ENCODE measurements at places on chromosomes 12 and 14.

GRCh38 chr14:62308891-62309290 is 546.7 kb downstream of the SNAPC1 start:
- DNase-seq = peak; percentile 1

- DNase-seq = no peak
Measured at GRCh38 chr12:131923260-131923659, 5.8 kb upstream of the PUS1 start.

DNA sequence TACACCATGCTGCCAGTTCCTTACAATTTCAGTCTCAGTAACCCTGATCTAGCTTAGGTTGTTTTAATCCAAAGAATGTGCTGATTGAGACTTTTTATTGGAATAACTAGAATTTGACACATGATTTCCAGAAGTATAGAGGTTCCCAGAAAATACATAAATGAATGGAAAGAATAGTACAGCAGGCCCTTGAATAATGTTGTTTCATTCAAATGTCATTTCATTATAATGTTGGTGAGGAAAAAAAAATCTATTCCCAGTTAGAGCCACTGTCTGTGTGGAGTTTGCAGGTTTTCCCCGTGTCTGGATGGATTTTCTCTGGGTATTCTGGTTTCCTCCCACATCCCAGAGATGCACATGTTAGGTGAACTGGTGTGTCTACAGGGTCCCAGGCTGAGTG is 273.5 kb upstream of the GARIN6 start:
- no peak for DNase-seq

DNA sequence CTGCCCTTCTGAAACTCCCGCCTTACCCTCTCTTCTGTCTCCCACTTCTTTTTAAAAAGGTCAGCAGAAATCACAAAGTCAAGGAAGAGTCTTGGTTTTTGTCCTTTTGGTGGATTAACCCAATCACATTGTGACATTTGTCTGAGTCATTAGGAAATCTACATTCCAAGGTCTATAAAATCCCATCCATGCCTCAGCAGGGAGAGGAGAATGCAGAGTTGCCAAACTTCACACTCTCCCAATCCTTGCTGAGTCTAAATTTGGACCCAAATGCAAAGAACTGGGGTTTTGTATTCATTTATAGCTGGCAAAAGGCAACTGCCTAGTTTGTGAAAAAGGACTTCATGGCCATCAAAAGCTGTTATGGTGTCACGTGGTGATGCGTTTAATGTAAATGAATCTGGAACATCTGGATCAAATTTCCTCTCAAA is 67.9 kb downstream of the TMEM30B start:
- DNase-seq = no peak

DNA sequence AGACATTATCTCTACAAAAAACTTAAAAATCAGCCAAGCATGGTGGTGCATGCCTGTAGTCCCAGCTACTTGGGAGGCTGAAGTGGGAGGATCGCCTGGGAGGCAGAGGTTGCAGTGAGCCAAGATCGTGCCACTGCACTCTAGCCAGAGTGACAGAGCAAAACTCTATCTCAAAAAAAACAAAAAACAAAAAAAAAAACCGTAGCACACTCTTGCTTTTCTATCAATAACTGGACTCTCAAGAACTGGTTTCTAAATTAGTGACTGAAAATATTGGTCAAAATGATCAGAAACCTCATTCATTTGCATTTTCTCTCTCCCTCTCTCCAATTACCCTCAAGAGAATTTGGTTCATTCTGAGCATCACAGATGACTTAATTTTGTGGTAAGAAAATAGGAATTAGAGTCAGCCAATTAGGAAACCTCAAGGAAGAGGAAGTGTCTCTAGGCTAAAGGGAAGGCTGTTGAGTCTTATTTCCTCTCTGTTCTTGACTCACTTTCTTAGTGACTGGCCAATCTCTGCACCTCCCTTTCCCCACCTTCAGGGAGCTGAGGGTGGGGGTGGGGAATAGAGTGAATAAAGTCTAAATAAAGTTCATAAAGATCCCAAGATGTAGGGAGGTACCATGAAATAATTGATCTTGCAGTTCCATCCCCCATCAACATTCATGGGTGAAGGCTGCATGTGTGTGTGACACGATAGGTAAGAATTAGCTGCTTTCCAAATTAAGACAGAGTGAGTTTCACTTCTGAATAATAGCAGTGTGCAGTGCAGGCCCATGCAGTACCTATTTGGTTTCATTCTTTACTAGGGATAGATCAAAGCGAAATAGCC is 6.8 kb upstream of the PSMA6 start:
- no peak for DNase-seq

- no peak for DNase-seq
Measured at GRCh38 chr12:1666215-1666614, 24.7 kb upstream of the ADIPOR2 start.

- no peak for DNase-seq
Measured at GRCh38 chr14:106787626-106788025, 1261.2 kb downstream of the TMEM121 start.

DNA sequence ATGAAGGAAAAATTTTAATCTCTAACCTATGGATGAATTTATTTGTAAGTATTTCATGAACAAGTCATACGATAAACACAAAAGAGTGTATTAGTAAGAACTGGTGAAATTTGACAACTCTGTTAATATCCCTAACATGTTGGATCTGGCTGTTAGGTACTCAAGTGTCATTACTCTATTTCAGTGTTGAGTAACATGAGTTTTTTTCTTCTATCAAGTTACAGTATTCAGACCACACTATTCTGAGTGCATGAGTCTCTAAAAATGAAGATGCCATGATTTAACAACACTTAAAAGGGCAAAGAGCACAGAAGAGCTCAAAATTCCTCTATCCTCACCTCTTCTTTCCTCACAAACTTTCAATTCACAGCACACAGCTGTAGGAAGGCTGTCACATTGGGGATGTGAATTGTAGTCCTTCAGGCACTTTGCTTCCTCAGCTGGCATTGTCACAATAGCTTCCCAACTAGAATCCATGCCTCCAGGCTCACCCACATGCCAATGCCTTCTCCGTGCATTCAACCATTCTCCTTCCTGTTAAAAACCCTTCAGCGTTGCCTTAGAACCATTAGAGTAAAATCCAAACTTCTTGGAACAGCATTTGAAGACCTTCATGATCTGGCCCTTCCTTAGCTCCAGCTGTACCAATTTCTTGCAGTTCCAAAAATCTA is 73.7 kb upstream of the DBX2 start:
- no peak for DNase-seq

DNA sequence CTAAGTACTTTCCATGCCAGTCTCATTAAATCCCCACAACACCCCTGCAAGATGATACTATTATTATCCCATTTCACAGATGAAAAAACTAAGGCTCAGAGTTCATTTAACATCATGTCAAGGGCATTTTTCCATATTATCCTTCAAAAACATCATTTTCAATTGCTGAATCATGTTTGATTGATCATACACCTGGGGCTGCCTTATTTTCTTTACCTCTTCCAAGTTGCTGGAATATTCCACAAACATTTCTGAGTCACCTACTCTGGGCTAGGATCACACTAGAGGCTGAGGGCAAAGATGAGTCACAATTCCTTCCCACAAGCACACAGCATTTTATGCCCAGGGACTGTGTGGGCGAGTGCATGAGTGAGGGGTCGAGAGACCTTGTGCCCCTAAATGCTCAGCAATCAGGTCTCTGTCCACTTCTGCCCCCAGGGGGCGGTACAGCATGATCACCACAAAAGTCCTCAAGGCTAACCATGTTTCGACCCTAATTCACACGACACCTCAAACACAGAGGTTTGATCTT is 14.1 kb upstream of the TMEM119 start:
- no peak for DNase-seq

- no peak for DNase-seq
Measured at GRCh38 chr14:89504091-89504490, 87.1 kb upstream of the FOXN3 start.

GRCh38 chr12:97048421-97049035 is 141.5 kb downstream of the NEDD1 start:
- DNase-seq = no peak

DNA sequence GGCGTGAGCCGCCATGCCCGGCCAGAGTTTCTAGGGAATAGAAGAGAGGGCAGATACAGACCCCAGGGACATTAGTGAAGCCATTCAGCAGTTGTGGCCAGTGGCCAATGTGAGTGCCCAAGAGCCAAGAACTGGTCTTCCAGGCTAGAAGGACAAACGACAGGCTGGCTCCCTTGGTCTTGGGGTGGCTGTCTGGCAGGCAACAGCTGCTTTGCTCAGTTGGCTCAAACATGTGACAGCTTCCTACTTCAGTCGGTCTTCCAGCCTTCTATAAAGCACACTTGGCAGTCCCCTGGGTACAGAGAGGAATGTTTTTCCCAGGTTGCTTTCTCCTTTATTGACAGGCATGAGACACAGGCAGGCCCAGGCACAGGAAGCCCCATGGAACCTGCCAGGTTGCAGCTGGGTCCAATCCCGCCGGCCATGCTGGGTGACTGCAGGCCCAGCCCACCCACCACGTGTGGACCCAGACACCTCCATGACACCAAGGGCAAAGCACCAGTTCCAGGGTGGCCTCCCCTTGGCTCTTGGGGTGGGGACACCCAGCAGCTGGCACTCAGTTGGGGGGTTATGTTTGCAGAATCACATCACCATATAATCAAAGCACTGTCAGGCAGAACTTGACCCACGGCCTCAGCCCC is 15.4 kb downstream of the CHGA start:
- DNase-seq = no peak

GRCh38 chr12:65715961-65716360 is 108.3 kb upstream of the HMGA2 start:
- no peak for DNase-seq

DNA sequence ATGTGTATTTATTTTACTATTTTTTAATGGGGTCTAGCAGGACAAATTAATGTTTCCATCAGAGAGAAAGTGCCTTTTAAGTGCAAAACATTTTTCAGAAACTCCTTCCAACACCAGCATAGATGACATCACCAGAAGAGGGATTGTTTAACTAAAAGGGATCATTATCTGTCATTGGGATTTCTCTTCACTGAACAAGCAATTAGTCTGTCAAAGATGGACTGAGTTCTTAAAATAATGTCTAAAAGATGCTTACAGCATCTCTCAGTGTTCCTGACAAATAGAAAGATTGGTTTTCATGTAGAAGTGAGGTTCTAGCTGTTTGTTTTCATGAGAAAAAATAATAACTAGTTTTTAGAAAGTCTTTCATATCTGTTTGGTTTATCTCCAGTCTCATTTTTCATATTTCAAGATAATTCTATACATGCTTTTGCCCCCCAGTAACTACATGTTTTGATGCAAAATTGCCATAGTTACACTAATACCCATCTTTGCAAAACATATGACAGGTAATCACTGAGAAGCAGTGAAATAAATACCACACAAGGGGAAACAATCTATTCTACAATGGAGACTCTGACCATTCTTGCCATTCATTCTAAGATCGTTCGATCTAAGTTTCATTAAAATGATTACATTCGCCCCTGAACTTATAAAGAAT is 850.3 kb downstream of the GALC start:
- DNase-seq = no peak

DNA sequence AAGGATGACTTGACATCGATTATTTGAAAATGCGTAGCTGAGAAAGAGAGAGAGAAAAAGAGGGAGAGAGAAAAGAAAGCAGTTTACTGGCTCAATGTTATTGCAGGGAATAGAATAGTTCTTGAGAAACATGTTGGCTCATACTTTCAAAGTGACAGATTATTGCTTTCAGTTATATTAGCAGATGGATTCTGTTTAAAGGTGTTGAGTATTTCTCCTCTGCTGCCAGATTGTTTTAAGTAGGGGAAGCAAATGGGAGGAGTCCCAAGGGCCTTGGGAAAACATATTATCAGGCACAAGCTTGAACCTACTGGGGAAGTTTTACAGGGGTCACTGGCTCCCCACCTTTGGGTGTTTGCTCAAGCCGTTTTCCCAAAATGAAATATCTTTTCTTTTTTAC is 203.8 kb upstream of the SRRM4 start:
- no peak for DNase-seq

- DNase-seq = no peak
Measured at GRCh38 chr12:24625103-24625502, 323.8 kb downstream of the BCAT1 start.

DNA sequence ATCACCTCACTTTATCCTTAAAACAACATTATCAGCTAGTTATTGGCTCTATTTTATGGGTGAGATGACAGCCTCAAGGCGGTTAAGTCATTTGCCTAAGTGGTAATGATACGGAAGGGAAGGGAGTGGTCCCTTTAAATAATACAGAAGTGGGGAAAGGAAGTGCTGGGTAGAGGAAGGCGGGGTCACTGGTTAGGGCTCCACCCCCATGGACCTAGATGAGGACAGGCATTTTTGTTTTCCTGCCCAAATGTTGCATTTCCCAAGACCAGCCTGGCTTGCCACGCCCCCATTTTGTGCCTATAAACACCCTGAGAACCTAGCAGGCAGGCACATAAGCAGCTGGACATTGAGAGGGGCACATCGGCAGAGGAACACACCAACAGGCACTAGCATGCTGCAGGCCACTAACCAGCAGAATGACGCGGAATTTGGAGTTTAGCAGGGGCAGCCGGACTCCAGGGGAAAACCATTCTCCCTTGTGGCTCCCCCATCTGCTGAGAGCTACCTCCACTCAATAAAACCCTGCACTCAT is 100.9 kb downstream of the EPS8 start:
- no peak for DNase-seq

DNA sequence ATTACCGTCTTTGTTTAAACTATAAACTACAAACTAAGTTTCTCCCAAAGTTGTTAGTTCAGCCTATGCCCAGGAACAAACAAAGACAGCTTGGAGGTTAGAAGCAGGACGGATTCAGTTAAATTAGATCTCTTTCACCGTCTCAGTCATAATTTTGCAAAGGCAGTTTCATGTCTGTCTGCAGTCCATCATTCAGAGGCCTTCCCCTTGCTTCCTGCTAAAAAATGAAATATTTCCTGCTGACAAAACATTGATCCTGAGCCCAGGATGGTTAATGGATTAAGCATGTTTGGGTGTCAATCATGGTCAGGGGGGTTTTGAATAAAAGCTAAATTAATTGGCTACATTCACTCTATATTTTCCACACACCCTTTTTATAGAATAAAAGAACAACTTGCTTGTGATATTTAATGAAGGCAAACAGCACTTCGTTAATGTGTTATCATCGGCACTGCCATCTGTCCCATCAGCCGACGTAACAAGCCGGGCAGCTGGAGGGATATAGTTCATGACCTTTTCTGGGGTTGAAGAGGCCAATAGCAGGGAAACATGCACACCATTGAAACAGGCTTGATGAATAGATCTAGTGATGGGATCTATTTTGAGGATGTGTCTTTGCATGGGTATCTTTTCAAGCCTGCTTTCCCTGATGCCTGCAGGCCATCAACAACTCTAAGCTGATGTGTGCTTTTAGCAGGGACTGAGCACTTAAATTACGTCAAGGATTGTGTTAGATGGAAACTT is 521.3 kb upstream of the TMEM132C start:
- no peak for DNase-seq

- no peak for DNase-seq
Measured at GRCh38 chr14:74275241-74275841, 27.4 kb downstream of the ABCD4 start.

DNA sequence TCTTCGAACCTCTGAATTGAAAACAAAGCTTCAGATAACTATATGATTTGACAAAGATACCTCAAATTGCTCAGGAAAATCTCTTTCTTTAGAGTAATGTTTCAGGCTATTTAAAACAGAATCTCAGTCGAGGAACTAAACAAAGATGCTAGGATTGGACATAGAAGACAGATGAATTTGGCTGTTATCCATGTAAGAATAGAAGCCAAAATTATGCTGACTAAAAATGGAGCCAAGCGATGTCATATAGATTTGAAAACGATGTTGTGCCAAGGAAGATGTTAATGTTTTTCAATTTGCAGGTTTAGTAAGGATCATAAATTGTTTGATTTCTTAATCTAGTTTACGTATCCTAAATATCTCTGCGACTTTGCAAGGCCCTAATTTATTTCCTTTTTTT is 295.9 kb downstream of the FOXG1 start:
- no peak for DNase-seq

- peak; percentile 35 for DNase-seq
Measured at GRCh38 chr12:107645630-107646333, 39.8 kb upstream of the PWP1 start.

All from pulmonary artery endothelial cell (primary cell).